ENCODE measurements at places on chromosomes 7 and 10.
A peak's percentile ranks its signal among the peaks of the same experiment; 100 is the strongest.

GRCh38 chr10:129192344-129193128 lies 274.5 kb upstream of the MGMT start:
- no peak for DNase-seq

- no peak for DNase-seq
Measured at GRCh38 chr10:13238271-13239077, 4.3 kb upstream of the UCMA start.

DNA sequence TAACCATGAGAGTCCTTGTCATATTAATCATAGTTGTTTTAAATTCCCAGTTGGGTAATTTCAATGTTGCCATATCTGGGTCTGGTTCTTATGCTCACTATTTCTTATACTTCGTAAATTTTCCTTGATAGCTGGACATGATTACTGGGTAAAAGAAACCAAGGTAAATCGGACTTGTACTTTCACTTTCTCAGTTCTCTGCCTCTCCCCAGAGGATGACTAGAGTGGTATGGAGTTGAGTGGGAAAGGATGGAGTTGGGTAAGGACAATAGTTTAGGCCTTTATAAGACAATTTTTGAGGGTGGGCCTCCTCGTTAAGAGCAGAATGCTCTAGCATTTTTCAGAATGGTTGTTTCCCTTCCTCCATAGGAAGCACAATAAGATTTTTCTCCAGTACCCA lies 106.1 kb downstream of the CRPPA start:
- no peak for DNase-seq

- no peak for DNase-seq
Measured at GRCh38 chr10:46237815-46238510, 48.8 kb upstream of the ANTXRL start.

- no peak for DNase-seq
Measured at GRCh38 chr7:158819571-158820203, 9.6 kb downstream of the ESYT2 start.

DNA sequence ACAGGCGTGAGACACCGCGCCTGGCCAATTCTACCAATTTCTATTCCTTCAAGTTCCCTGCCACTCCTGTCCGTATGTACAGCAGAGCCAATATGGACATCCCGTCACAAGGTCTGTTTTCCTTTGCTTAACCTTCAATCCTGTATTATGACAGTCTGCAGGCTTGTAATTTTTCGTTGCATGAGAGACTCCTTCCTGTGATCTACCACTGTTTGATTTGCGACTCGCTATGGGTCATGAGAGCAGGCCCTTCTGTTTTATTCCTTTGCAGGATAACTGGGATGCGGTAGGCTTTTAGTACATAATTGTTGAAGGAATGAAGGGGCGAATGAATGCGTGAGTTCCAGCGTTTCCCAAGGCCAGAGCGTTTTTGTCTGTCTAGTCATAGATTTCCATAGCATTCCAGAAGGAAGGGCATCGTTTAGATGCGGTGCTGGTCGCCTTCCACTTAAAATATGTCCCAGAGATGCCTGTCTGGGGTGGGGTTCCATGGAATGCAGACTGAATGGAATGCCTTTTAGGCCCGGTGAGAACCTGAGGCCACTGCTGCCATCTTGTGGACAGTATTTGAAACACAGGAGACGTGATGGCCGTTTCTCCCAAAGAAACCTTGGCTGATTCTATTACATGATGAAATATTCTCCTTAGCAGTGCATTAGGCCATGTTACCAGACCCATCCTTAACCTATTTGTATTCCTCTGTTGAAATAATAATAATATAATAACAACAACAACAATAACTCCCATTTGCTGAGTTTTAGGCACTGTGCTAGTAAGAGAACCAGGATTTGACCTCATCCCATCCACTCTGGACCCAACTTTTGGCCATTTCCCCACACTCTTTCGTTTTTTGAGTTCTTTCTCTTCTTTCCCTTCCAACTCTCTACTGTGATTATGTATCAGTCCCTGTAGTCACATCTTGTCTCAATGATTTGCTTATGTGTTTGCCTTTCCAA lies 193.2 kb downstream of the MYOF start:
- peak; percentile 51 for DNase-seq

GRCh38 chr10:88551246-88551645 lies 31.9 kb downstream of the RNLS start:
- no peak for DNase-seq

DNA sequence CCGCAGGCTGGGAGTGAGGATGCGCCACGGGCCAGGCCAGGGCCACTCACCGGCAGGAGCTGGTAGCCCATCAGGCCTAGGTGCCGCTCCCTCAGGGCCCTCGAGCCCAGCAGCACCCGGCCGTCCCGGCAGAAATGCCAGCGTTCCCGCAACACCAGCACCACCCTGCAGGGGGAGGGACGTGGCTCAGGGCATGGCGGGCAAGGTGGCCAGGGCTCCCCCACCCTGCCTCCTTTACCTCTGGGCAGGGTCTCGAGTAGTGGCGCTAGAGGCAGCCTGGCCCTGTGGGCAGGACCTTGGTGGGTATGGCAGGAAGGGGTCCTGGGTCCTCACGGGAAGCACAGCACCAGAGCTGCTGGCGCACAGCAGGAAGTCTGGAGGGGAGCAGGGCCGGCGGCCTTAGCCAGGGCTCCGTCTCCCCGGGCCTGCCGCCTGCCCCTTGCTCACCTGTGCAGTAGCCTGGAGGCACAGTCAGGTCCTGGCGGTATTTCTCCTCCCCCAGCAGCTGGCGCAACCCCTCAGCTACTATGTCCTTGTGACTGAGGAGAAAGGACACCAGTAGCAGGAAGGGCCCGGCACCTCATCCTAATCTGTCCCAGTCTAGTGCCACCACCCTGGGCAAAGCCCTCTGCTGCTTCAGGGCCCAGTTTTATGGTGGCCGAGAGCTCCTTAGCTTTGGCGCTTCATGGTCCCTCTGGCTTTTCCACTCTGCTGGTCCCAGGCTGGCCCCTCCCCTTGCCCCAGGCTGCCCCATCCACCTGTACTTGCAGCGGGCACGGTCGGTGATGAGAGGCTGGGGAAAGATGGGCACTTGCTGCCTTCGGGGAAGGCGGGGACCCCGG lies 3.5 kb downstream of the FASTK start:
- no peak for DNase-seq

GRCh38 chr10:30606313-30606712 lies 23.2 kb downstream of the LYZL2 start:
- no peak for DNase-seq

GRCh38 chr10:15858861-15859281 lies 1.4 kb downstream of the MINDY3 start:
- DNase-seq, result no peak

GRCh38 chr10:61779950-61780659 lies 117.4 kb downstream of the CABCOCO1 start:
- peak; percentile 21 for DNase-seq

DNA sequence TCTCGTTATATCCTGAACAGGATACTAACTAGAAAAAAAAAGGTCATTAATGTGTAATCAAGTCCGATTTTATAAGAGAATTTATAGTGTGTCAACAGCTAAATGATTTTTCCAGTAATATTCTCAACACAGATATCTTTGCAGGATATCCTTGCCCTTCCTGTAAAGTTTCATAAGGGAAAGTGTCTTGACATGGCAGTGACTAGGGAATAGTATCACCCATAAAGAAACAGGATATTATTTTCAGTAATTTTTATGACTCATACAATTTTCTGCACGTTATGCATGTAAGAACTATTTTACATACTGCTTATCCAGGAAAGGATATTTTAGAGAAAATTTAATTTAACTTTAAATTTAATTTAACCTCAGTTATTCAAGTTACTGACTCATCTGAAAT lies 19.5 kb upstream of the PNLIP start:
- DNase-seq, result no peak

DNA sequence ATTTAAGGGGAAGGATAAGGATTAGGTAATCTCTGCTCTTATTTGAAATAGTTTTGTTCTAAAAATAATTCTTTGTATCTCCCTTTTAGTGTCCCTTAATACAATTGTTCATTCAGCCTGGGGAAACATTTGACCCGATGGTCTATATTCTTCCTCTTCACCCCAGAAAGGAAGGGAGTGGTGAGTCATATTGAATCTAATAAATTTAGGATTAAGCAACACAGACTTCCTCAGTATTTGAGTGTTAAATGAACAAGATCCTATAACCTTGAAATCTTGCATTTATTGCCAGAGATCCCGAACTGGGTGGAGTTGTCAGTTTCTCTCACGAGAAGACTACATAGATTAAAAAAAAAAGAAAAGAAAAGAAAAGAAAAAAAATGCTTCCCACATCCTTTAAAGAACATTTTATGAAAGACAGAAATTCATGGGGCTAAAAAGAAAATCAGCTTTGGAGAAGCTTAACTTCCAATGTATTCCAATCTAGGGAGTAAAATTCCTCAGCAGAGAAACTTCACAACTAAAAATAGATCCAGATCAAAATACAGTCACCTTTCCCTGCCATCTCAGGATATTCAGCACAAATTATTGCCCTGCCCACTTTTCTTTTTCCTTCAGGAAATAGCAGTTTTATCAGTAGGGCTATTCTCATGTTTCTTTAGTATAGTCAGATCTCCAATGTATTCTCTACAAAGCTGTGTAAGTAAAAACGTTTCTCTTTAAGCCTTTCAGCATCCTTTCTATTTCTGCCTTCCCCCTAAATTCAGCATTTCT lies 82.2 kb downstream of the SEMA3D start:
- no peak for DNase-seq

DNA sequence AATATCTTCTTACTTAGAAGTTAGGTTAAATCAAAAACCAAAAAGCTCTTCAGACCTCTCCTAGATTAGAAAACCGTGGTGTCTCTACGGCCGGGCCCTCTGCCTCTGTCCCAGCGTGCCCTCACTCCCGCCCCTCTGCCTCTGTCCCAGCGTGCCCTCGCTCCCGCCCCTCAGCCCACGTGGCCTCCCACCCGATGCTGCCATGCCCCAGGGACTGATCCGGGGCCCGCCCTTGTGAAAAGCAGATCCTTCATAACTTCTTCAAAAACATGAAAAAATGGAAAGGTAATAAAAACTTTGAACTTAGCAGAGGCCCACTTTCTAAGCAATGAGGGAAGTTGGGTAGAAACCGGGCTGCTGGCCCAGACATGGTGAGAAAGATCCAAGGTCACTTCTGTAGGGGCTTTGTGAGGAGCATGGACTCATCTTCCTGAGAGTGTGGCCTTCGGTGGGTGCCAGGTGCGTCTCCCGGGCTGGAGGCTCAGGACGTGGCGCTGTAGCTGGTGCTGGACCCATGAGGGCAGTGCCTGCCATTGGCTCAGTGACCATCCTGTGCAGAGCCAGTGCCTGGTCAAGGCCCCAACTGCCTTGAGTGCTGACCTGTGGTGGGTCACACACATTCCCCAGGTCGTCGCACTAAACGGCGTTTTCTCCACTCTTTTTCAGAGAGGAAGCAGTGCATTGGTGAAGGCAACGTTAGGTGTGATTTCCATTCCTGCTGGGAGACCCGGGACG lies 4.9 kb upstream of the DPYSL4 start:
- DNase-seq, result no peak

- DNase-seq, result no peak
Measured at GRCh38 chr10:99917963-99918825, 91.6 kb downstream of the DNMBP start.

- peak; percentile 81 for DNase-seq
Measured at GRCh38 chr10:72079356-72079755, 9.0 kb downstream of the SPOCK2 start.

DNA sequence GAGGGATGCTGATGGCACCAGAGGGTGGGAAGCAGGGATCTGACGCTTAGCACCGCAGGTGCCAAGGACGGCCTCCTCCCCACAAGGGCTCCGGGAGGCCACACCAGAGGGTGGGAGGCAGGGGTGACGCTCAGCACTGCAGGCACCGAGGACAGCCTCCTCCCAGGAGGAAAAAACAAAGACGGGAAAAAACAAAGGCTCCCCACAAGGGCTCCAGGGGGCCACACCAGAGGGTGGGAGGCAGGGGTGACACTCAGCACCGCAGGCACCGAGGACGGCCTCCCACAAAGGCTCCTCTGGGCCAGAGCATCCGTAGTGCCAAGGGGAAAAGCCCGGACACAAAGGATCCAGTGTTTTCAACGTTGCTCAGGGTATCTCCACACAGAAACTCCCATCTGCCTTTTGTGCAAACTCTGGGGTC lies 25.6 kb downstream of the DIP2C start:
- DNase-seq, result no peak

DNA sequence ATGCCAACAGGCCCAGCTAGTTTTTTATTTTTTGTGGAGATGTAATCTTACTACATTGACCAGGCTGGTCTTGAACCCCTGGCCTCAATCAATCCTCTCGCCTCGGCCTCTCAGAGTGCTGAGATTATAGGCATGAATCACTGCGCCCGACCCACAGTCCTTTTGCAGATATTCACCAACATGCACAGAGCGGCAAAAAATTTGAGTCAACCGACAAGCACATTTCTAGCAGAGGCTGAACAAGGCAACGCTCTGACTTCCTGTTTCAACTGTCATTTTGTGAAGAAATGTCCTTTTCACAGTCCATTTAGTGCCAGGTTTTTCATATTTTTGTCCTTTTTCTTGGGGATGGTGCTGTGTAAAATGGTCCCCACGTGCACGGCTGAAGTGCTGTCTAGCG lies 71.1 kb upstream of the KAT6B start:
- no peak for DNase-seq

GRCh38 chr7:18803923-18804322 lies 308.4 kb downstream of the HDAC9 start:
- DNase-seq, result no peak

GRCh38 chr10:1009071-1009494 lies 16.6 kb downstream of the IDI2 start:
- no peak for DNase-seq

GRCh38 chr7:119228482-119228881 lies 1004.0 kb downstream of the ANKRD7 start:
- DNase-seq, result no peak

- DNase-seq, result no peak
Measured at GRCh38 chr7:8184221-8184620, 77.7 kb downstream of the ICA1 start.

DNA sequence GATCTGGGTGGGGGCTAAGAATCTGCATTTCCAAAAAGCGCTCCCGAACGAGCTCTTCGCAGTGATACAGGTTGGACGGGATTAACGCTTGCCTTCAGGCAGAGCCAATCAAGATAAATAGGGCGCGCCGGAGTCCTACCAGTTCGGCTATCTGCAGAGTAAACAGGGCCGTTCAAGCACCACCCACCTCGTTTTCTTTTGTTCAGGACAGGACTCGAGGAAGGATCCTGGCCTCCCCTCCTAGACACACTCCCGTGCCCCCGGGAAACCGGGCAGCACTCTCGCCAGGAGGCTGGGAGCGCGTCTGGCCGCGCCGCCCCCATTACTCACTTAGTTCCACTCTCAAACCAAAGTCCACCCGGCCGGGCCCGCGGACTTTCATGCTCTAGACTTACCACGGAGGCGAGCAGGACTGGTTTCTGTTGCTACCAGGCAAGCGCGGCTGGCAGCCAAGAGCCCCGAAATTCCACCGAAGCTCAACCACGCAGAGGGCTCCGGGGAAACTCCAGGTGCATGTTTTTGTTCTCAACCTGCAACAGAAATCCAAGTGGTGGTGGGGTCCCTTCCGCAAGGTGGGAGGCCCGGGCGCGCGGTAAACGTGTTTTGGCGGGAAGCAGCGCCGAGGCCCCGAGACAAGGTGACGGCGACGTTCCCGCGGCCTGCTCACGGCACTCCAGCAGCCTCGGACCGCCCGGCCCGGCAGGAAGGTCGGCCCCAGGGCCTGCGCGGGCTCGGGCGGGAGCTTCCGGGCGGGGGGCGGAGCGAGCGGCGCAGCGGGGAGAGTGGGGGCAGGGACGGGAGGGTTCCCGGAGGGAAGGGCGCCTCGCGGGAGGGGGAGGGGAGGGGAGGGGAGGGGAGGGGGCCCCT lies 12.7 kb downstream of the HNRNPF start:
- DNase-seq, result peak; percentile 68
